ENCODE measurements at places on chromosomes 7 and 10.

DNA sequence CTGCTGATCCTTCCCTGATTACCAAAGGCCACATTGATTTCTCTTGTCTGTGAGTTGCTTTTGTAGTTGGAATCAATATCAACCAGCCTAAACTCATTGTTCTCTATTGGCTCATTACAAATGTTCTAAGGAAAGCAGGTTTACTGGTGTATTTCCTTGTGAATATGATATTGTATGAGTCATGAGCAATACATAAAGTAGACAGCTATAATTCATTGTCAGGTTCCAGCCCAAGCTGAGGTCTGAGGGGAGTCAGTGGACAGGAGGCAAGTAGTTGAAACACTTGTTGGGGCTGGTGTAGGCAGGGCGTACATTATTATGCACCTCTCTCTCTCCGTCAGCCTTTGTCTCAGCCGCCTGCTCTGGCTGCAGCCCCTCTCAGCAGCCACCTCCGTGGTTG, 451.7 kb downstream of the IPMK start:
- DNase-seq: no peak

GRCh38 chr7:42272793-42273665, 36.0 kb upstream of the GLI3 start:
- DNase-seq: no peak

DNA sequence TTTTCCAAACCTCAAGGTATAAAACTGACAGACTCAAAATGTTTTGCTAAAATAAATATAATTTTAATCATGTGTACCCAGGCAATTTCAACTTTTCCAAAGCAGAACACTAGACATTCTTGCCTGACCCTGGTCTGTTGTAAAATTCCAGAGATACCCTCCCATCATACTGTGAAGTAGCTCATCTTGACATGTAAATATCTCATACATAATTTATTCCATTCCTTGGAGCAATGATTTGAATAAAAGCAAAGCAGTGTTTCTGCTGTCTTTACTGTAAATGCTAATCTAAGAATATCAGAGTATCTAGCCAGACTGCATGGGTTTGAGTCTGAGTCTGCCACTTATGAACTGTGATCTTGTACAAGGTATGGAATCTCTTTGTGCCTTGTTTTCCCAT, 68.9 kb downstream of the TES start:
- DNase-seq: no peak

DNA sequence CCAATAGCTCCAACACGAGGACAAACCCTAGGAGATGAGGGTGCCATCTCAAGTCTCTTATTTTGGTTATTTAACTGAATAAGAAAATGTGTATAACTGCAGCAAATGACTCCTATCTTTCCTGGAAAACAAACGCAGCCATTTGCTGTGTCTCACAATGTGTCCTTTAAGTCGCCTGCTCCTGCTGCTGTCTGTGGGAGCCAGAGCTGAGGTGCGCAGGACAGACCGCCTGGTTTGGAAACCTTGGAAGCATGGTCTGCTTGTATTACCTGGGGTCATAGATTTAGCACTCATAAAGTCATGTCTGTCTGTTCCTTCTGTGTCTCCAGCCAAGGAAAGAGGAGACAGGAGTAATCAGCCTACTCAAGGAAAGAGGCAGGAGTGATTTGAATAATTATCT, 760.2 kb downstream of the GRID1 start:
- no peak for DNase-seq

GRCh38 chr10:117399341-117400196, 24.3 kb upstream of the PDZD8 start:
- no peak for DNase-seq

DNA sequence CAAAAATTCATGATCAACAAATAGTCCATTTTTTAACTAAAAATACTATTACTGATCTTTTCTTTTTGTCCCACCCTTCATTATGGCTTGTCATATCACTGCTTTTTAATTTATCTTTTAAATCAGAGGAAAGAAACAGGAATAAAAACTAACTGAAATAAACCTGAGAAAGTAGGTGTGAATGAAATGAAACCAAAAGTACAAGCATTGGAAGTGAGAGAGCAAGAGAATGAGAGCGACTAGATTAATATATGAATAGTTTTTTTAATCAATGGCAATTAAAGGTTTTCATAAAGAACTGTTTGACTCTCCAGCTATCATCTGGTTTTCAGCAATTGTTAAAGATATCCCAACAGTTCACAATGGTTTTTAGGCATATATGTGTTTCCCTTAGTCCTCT, 137.8 kb downstream of the SPAG6 start:
- DNase-seq: no peak

GRCh38 chr7:6631605-6632004, 5.5 kb upstream of the ZNF316 start:
- no peak for DNase-seq

GRCh38 chr7:70529914-70530585, 601.9 kb upstream of the GALNT17 start:
- peak; percentile 19 for DNase-seq

GRCh38 chr10:31099664-31100063, 68.0 kb upstream of the ZNF438 start:
- no peak for DNase-seq

GRCh38 chr10:11163780-11164550, 146.3 kb downstream of the CELF2 start:
- no peak for DNase-seq

DNA sequence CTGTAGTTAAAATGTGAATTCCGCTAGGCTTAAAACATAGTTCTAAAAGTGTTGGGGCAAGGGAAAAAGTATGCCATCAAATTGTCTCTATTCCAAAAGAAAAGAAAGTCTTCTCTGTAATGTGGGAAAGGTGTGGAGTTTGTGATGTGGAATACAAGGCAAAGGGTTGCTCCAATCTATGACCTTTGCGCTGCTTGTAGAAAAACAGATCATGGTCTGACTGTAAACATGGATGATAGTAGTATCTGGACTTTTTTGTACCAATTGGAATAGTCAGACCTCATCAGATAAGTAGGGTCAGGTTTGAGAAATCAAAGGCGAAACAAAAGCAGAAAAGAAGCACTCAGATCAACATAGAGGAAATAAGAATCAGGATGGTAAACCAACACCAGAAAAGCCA, 372.3 kb downstream of the TFEC start:
- DNase-seq: no peak

DNA sequence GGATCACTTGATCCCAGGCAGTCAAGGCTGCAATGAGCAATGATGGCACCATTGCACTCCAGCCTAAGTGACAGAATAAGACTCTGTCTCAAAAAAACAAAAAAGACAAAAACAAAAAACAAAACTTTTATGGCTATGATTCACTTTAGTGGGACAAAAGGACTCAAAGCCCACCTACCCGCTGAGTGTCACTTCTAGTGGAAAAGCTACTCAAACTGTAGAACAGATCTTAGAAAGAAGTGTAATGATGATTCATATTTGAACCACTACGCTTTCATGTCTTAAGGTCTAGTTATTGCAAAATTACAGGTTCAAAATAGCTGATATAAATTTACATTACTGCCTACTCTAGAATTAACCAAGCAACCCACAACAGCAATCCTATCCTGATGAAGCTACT, 47.1 kb upstream of the OTUD1 start:
- no peak for DNase-seq

DNA sequence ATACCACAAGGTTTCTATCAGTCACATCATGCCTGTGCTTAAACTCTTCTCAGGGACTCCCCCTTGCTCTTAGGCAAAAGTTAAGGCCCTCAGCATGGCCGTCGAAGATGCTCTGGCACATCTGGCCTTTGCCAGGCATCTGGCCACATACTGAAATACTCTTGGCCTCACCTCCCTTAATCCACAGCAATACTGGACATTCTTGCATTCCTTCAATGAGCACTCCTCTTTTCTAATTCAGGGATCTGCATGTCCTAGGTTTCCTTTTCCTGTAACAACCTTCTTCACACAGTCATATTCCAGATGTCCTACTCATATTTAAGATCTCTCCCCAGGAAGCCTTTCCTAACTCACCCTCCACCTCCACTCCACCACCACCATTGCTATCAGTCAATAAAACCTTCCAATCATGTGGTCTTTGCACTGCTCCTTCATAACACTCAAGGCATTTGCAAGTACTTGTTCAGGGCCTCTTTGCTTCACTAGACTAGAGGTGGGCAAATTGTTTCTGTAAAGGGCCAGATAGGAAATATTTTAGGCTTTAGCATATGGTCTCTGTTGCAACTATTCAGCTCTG, 216.6 kb downstream of the KCNMA1 start:
- no peak for DNase-seq

GRCh38 chr10:15518250-15518649, 147.2 kb upstream of the FAM171A1 start:
- DNase-seq: peak; percentile 19

DNA sequence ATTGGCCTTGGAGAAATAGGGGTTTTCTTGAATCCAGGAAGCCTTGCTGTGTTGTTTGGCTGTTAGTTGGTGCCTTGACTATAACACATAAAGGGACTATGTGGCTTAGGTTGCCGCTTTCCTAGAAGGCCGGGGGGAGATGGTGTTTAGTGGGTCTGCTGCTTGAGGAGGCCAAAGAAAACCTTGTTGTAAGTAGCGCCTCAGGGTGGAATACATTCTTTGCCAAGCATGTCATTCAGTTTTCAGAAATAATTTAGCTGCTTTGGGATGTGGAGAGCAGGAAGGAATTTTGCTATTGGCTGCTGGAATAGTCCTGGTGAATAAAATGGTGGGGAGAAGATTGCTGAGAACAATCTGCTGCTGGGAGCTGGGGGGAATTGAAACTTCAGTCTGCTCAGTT, 132.9 kb upstream of the WNT16 start:
- no peak for DNase-seq

DNA sequence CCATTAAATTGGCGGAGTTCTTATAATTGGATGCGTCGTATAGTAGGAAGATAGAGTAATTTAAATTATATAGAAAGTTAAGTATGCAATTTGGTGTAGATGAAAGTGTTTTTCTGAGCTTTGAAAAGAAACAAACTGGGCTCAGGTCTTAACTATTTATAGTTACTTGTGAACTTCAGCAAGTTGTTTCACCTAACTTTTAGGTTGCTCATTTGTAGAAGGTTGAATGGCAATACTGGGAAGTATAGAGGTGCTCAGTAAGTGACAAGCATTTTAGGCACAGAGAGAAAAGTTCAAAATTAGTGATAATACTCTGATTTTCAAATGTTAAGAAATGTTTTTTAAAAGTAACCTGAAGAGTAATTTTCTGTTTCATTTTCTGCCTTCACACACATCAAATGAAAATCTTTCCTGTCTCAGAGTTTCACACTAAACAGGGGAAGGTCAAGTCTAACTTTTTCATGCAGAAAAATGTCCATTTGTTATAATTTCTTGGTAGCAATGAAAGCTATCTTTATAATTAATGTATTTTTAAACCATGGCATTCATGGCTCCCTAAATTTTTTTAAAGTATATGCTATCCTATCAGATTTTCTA, 146.5 kb downstream of the PHF14 start:
- DNase-seq: no peak

DNA sequence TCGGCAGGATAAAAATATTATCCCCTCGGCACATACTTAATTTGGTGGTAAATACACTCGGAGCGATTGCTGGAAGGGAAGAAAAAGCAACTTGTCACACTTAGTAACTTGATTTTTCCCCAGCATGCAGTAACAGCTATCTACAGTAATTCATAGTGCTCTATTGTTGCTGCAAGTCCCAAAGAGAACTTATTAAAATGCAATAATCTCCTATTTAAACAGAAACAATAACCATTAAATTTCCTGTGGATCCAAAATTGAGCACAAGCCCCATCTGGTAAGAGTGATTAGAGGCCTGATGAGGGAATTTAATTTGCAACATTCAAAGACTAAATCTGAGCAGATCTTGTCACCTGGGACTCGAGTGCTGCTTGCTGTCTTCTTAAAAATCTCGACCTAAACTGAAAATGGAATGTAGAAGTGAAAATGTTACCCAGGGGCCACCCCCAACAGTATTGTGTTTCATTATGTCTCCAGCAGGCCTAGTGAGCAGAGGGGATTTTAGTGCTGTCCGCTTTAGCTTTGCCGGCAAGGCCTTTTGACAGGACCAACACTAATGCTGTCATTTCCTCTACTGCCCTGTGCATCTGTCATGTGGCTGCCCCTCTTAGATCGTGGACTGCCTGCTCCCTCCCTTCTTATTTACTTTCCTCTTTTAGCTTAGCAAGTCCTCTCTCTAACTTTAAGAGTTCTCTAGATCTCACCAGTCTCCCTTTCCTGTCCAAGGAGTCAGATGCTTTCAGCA, 639.7 kb downstream of the AUTS2 start:
- no peak for DNase-seq

GRCh38 chr7:30330134-30331111, 46.0 kb downstream of the ZNRF2 start:
- no peak for DNase-seq

DNA sequence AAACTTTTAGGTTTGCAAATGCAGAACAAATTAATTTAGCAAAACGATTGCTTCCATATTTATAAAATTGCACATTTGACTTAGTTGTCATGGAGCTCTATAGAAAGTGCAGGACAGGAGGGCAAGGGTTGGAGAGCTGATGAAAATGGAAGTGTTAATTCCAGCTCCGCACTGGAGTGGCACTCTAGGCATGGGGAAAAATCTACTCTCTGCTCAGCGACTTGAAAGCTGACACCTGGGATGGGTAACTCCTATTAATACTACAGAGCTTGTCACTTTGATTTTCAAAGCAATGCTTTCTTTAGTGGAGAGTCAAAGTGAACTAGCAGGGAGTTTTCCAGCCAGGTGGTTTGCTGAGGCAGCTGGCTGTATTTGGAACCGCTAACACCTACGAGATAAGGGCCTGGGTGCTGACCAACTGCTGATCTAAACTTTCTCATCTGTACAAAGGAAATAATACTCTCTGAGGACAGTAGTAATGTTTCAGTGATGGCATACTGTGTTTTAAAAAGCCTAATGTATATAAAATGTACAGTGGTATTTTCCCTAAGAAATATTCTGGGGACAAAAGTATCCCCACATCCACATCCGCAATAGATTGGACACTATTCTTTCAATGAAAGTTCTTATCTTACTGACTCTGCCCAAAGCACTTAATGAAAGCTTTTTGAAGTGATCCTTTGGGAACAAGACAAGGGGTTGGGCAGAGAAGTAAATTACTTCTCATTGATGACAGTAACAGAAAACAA, 444.3 kb downstream of the GPAM start:
- DNase-seq: no peak

DNA sequence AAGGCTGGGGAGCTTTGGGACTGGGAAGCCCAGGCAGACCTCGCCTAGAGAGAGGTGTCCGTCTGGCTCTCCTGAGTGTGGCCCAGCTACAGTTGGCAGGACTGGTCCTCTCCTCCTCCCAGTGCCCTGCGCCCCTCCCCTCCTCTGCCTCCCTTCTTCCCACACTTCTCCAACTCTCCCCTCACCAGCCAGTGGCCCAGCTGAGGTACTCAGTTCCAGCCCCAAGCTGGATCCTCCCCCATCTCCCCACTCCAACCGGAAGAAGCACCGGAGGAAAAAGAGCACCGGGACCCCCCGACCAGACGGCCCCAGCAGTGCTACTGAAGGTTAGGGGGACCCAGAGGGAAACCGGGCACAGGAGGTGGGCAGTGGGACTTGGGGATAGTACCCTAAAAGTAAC, 27.7 kb downstream of the GBX1 start:
- no peak for DNase-seq

DNA sequence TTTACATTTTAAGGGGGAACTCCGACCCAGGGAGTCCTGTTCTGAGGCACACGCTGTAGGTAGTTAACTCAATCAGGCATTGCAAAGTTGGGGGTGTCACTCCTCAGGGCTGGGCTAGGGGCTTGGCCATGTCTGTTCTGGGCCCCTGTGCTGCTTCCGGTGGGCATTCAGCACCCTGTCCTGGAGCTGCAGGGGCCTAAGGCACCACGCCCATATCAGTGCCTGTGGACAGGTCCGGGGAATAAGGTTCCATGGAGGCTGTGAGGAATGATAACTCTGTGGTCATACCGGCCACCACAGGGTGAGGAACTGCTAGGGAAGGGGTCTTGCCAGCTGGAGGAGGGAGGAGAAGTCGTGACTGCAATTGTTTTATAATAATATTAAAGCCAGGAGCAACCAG, 539.1 kb upstream of the FOXK1 start:
- no peak for DNase-seq
